Mesenchymal stem cell (in vitro differentiated cells and primary cell): ENCODE measurements at places on chromosomes 13 and 19.

DNA sequence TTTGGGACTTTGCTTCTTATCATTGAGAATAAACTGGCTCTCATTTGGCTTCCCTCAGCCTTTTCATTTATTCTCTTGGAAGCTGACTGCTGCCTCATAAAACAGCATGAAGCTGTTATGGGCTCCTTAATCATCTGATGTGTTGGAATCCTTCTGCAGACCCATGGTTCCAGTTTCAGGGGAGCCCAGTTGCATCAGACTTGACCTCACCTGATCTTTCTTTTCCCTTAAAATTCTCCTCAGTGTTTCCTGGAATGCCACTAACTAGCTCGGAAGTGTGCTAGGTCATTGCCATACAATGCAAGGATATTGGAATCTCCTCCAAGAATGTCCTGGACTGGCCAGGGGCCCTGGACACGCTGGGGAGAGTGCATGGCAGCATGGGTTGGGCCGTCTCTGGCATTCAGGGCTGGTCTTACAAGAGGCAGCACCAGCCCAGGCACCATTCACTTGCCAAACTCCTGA is 158.7 kb downstream of the FLT1 start:
- H3K4me3 ChIP-seq: no peak overlapping the region
- H3K27ac ChIP-seq: no peak overlapping the region
- H3K4me1 ChIP-seq: no peaks in the 10 kb centered on the region
- peaks cover 9% of the 10 kb centered on the region for H3K27me3 ChIP-seq

DNA sequence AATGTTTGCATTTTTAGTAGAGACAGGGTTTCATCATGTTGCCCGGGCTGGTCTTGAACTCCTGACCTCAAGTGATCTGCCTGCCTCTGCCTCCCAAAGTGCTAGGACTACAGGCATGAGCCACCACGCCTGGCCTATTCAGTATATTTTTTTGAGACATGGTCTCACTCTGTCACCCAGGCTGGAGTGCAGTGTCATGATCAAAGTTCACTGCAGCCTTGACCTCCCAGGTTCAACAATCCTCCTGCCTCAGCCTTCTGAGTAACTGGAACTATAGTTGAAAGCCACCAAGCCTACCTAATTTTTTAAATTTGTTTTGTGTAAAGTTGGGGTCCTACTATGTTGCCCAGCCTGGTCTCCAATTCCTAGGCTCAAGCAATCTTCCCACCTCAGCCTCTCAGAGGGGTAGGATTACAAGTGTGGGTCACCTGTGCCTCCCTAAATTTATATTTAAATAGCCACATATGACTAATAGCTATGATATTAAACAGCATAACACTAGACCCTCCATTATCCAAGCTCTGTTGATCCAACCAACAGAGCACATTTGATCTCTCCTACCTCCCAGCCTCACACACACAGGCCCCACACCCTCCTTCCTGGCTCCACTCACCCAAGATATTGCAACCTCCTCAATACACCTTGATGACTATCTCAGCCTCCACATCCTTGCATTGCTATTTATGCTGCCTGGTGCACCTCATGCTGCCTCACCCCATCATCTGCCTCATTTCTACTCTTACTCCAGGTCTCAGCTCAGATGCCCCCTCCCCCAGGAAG is 2.1 kb upstream of the CEACAM19 start:
- no peaks in the 10 kb centered on the region for H3K27me3 ChIP-seq
- no peak for DNase-seq
- H3K27ac ChIP-seq: no peak overlapping the region
- no peaks in the 10 kb centered on the region for H3K4me1 ChIP-seq
- H3K4me3 ChIP-seq: no peak overlapping the region
- peaks cover 7% of the 10 kb centered on the region for H3K36me3 ChIP-seq

- H3K27ac ChIP-seq: no peak overlapping the region
- H3K36me3 ChIP-seq: no peaks in the 10 kb centered on the region
- DNase-seq: no peak
Observed at GRCh38 chr13:108049211-108049610, 166.1 kb downstream of the LIG4 start.

- peak; percentile 10 for DNase-seq
- H3K27me3 ChIP-seq: no peaks in the 10 kb centered on the region
- H3K4me3 ChIP-seq: no peak overlapping the region
- peaks cover 2% of the 10 kb centered on the region for H3K4me1 ChIP-seq
- H3K27ac ChIP-seq: no peak overlapping the region
Observed at GRCh38 chr13:50919277-50919676, 9.7 kb downstream of the RNASEH2B start.

DNA sequence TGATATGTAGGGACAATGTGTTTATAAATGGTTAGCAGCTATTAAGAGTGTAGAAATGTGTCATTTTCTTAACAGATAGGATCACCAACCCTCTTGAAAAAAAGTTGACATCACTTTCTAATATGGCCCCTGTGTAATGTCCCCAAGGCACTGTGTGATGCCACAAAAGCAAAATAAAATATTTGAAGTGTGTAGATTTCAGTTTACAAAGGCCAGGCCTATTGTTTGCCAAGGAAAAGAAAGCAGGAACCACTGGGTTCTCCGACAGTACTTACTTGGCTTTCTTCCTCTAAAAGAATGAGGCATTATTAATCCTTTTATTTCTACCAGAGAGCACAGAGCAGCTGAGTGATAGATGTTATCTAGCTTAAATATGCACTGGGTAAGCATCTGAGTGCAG is 10.5 kb upstream of the GJA3 start:
- no peak overlapping the region for H3K27ac ChIP-seq
- no peaks in the 10 kb centered on the region for H3K36me3 ChIP-seq
- H3K4me1 ChIP-seq: peaks cover 6% of the 10 kb centered on the region
- DNase-seq: no peak

- H3K36me3 ChIP-seq: peaks cover 72% of the 10 kb centered on the region
- peak overlapping the region; percentile 25 for H3K27ac ChIP-seq
Observed at GRCh38 chr13:110151462-110151861, 155.5 kb downstream of the COL4A1 start.

GRCh38 chr19:18290302-18291018 is 9.0 kb upstream of the JUND start:
- H3K27ac ChIP-seq: peak overlapping the region; percentile 18
- DNase-seq: no peak
- H3K36me3 ChIP-seq: no peaks in the 10 kb centered on the region

- peak overlapping the region; percentile 34 for H3K27ac ChIP-seq
- no peaks in the 10 kb centered on the region for H3K27me3 ChIP-seq
- no peaks in the 10 kb centered on the region for H3K36me3 ChIP-seq
- peaks cover 3% of the 10 kb centered on the region for H3K4me1 ChIP-seq
- peak overlapping the region; percentile 8 for H3K4me3 ChIP-seq
Observed at GRCh38 chr13:35549481-35549880, 73.0 kb upstream of the MAB21L1 start.

- H3K4me3 ChIP-seq: peak overlapping the region; percentile 93
- no peaks in the 10 kb centered on the region for H3K36me3 ChIP-seq
- no peaks in the 10 kb centered on the region for H3K27me3 ChIP-seq
- peak overlapping the region; percentile 96 for H3K27ac ChIP-seq
- peak; percentile 70 for DNase-seq
- peaks cover 3% of the 10 kb centered on the region for H3K4me1 ChIP-seq
Observed at GRCh38 chr13:19782049-19782726, 557 bp downstream of the PSPC1 start.

DNA sequence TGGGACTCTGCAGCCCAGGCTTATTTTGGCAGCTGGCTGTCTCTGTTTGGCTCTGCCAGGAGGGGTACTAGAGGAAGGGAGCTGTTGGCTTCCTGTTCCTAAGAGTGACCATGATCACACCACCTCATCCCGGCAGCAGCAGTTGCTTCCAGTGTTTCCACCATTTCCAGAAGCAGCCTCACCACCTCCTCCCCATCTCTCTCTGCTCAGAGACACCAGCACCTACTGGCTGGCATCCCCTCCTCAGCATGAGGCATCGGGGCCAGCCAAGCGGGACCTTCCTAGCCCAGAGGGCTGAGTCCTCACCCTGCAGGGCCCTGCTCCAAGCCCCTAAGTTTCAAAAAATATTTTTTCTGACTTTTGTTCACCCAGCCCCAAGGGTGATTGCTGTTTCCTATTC is 59.0 kb downstream of the NUFIP1 start:
- no peak overlapping the region for H3K27ac ChIP-seq
- H3K4me1 ChIP-seq: peaks cover 14% of the 10 kb centered on the region
- H3K27me3 ChIP-seq: no peaks in the 10 kb centered on the region
- no peaks in the 10 kb centered on the region for H3K36me3 ChIP-seq

DNA sequence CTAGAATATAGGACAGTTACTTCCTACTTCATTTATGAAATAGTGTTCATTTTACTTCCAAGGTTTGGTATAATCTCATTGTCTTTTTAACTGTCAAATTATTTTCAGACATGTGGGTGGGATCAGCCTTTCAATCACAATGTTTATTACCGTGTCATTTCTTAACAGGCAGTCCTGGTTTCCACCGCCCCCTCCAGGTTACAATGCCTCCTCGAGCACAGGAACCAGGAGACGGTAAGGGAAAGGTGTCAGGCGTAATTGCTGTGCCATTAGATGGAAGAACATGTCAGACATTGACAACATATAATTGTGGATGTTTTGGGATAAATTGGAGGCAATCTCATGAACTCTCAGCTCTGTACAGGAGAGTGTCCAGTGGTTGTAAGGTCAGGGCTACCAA is 36.5 kb downstream of the SCEL start:
- H3K36me3 ChIP-seq: no peaks in the 10 kb centered on the region
- no peak overlapping the region for H3K4me3 ChIP-seq
- no peak overlapping the region for H3K27ac ChIP-seq

- no peaks in the 10 kb centered on the region for H3K4me1 ChIP-seq
- H3K27me3 ChIP-seq: peaks cover 14% of the 10 kb centered on the region
- H3K36me3 ChIP-seq: no peaks in the 10 kb centered on the region
- DNase-seq: no peak
- H3K27ac ChIP-seq: no peak overlapping the region
Observed at GRCh38 chr19:33706631-33707030, 84.9 kb downstream of the CHST8 start.

DNA sequence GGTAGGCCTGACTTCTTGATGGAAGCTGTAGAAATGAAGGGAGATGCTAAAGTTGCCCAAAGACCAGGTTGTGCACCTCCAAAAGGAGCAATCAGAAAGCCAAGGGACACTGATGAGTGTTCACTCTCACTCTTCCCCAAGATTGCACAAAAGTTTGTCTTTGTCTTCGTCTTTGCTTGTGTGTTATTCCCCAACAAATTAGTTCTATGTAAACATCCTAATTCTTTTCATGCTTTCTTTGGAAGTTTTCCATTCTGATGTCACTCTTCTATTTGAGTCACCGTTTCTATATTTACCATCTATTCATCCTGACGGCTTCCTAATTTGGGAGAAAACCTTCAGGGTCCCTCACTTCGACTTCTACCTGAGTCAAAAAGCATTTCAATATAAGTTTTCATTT is 3.7 kb upstream of the TMEM272 start:
- no peaks in the 10 kb centered on the region for H3K36me3 ChIP-seq
- peaks cover 6% of the 10 kb centered on the region for H3K27me3 ChIP-seq
- no peak overlapping the region for H3K4me3 ChIP-seq
- DNase-seq: peak; percentile 85

DNA sequence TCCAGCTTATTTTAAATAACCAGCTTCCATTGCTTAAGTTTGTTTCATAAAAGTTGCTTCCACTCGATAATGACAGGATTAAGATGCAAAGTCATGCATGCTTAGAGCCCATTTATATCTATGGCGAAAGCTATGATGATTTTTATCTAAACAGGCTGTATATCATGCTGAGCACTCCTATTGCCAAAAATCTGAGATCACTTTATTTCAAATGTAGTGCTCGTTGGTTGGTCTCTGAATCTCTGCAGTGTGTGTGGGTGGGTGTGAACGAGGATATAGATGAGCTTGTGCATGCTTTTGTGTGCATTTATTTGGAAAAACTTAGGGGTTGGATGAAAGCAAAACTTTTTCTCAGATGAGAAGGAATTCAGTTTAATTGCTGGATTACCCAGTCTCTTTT is 27.0 kb upstream of the ARGLU1 start:
- no peak for DNase-seq
- no peak overlapping the region for H3K4me3 ChIP-seq
- H3K27me3 ChIP-seq: no peaks in the 10 kb centered on the region
- H3K36me3 ChIP-seq: no peaks in the 10 kb centered on the region
- H3K27ac ChIP-seq: no peak overlapping the region
- peaks cover 2% of the 10 kb centered on the region for H3K4me1 ChIP-seq

DNA sequence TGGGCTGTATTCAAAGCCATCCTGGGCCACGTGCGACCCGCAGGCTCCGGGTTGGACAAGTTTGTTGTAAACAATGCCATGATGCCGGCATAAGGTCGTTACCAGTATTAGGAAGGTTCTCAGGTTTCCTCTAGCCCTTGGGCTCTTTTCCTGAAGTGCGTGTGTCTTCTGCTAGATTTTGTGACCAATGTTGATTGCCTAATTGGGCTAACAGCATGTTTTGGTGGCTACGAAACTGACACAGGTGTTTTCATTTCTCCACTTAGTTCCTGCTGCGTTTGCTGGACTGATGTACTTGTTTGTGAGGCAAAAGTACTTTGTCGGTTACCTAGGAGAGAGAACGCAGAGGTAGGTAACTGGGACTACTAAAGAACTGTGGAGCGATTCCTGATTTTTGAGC is 20.3 kb downstream of the ALOX5AP start:
- H3K4me3 ChIP-seq: no peak overlapping the region
- no peak overlapping the region for H3K27ac ChIP-seq
- H3K4me1 ChIP-seq: peaks cover 6% of the 10 kb centered on the region
- no peak for DNase-seq
- no peaks in the 10 kb centered on the region for H3K36me3 ChIP-seq
- H3K27me3 ChIP-seq: no peaks in the 10 kb centered on the region

- no peaks in the 10 kb centered on the region for H3K36me3 ChIP-seq
- no peak overlapping the region for H3K4me3 ChIP-seq
- H3K27me3 ChIP-seq: no peaks in the 10 kb centered on the region
Observed at GRCh38 chr13:42361701-42362100, 89.7 kb downstream of the AKAP11 start.

DNA sequence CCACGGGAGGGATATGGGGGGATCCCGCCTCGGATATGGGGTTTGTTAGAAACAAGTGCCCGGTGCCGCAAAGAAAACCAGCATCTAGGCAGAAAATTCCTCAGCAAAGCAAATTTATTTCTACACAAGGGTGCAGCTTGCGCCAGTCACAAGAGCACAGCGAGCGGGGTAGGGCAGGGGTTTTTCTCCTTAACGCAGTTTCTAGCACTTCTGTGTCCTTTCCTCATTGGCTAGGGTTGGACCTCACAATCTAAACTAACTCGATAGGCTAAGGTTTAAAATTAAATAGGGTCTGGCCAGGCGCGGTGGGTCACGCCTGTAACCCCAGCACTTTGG is 595 bp downstream of the ZNF440 start:
- peak overlapping the region; percentile 99 for H3K4me3 ChIP-seq
- peaks cover 9% of the 10 kb centered on the region for H3K36me3 ChIP-seq
- no peak overlapping the region for H3K27ac ChIP-seq
- DNase-seq: peak; percentile 44
- no peaks in the 10 kb centered on the region for H3K27me3 ChIP-seq

DNA sequence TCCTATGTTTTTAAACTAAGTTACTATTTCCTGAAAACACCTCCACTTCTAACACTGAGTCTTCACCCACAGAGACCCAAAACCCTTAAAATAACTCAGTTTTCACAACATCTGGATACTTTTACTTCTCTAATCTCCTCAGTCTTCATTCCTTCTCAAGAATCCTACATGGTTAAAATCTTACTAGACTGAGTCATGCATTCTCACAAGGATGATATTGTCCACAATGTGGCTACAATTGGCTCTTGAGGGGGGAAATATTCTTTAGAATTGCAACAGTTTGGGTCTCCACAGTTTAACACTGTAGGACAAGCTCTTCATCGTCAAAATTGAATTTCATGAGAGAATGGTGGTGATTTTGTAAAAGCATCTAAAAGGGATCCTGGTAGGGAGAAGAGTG is 397.1 kb downstream of the SLITRK5 start:
- no peaks in the 10 kb centered on the region for H3K27me3 ChIP-seq
- DNase-seq: peak; percentile 23
- no peaks in the 10 kb centered on the region for H3K4me1 ChIP-seq
- no peak overlapping the region for H3K4me3 ChIP-seq

- H3K4me3 ChIP-seq: no peak overlapping the region
- H3K27ac ChIP-seq: no peak overlapping the region
- no peaks in the 10 kb centered on the region for H3K27me3 ChIP-seq
- DNase-seq: peak; percentile 55
Observed at GRCh38 chr19:12703046-12703445, 6.6 kb upstream of the FBXW9 start.
